ENCODE measurements at places on chromosomes 5 and 9.

DNA sequence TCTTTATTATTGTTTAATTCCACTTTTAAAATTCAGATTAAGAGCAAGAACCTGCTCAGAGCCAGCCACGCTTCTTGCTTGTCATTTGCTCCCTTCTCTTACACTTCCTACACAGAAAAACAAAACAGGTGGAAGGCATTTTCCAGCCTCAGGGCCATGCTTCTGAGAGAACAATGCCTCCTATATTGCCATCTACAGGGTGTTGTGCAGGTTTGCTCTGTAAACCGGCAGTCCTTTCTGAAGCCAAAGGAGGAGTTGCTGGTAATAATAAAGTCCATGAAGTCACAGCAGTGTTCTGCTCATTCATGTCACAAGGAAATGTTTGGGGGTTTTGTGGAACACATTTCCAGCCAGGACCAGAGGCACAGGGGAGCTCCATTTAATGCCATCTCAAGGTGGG lies 16.1 kb upstream of the PRLR start:
- DNase-seq = no peak

GRCh38 chr5:74536658-74537057 lies 103.9 kb downstream of the ENC1 start:
- no peak for DNase-seq

DNA sequence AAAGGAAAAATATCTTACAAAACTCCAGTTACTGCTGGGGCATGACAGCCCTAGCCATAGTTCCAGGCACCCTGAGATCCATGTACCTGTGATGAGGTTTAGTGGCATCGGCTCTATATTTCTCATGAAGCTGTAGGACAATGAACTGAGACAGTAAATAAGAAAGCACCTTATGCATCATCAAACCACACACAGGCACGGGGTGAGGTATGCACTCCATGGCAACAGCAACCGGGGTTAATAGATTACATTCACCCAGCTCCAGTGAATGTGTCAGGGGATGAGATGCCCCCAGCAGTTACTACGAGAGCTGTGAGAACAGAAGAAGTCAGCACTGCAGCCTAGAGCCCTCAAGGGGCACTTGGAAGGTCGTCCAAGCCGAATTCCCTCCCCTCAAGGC lies 162.0 kb upstream of the S1PR3 start:
- DNase-seq = no peak

DNA sequence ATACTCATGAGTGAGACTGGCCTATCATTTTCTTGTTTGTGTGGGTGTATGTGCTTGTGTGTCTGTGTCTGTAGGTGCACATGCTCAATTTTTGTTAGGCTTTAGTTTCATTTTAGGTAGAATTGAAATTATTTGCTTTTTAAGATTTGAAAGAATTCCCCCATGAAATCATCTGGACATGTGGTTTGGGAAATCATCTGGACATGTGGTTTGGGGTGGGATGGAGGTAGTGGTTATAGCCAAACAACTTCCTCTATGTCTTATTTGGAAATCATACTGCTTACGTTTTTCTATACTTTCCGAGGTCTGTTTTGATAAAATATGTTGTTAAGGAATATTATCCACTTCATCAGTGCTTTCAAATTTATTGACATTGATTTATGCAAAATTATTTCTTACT lies 485.4 kb upstream of the CLINT1 start:
- DNase-seq = no peak

GRCh38 chr9:107020040-107020530 lies 157.1 kb downstream of the ZNF462 start:
- DNase-seq = peak; percentile 68

GRCh38 chr9:107584186-107584585 lies 94.6 kb upstream of the KLF4 start:
- DNase-seq = no peak

DNA sequence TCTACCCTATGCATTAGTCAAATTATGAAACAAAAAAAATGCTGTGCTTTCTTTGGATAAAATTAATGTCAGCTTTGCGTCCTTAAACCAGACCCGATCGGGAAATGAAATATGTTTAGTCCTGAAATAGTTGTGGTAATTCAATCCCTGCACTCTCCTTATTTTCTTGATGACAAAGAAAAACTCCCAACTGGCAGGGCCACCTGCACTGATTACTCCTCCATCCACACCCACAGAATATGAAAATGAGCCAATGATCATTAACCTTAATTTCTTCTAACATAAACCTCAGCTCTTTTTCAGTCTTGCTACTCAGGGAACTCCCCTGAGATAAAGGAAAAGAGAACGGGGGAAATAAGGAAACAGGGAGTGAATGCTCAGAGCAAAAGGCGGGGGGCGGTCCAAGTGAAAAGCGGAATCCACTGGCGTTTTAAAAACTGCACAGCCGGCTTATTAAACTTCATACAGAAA lies 245.3 kb downstream of the BNC2 start:
- no peak for DNase-seq

DNA sequence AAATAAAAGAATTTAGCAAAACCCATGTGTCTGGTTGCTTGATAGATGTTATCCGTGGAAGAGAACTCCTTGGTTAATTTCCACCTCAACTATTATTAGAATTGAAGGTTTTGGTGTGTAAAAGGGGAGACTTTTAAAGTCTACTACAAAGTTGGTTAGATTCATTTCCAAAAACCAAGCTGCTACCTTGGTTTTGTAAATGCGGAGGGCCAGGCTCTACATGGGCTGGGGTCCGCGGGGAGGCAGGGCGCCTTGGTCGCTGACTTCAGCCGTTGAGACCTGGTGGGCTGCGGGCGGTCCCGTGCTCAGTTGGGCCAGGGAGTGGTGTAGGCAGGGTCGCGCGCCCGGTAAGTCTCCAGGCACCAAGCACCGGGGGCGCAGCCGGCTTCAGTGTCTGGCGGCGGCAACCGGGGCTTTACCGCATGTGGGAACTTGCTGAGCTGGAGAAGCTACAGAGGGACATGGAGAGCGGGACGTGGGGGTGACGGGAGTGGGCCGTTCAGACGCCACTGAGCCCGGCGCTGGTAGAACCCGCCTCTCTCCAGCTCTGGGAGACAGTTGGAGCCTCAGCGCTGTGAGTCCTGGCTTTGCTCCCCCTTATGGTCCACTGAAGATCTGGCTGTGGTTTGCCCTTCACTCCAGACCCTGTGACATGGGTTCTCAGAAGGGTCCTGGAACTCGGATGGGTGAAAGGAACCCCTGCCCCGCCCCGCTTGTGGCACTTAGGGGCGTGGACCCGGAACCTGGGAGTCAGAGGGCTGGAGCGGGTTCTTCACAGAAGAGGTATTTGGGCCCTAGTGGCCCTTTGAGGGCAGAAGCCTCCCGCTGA lies 11.8 kb downstream of the NR2F1 start:
- no peak for DNase-seq

- DNase-seq = no peak
Observed at GRCh38 chr9:112554516-112554915, 67.9 kb downstream of the KIAA1958 start.

- DNase-seq = no peak
Observed at GRCh38 chr5:115775999-115776398, 40.5 kb downstream of the CDO1 start.

Data from HS-5 (cell line).